ENCODE measurements at places on chromosomes 2 and 18.

DNA sequence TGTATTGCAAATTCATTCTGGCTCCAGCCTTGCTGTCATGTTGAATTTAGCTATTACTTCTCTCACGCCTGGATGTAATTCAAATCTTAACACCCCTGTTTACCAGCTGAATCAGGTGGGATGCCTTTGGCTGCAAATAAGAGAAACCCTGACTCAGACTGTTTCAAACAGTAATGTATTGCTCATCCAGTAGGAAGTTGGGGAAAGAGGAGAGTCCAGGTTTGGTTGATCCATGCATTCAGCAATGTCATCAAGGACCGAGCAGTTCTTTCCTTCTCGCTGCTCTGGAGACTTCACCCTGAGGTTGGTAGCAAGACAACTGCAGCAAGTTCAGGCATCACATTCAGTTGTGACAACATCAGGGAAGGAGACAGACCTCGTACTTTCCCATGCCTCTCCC lies 6.4 kb upstream of the DARS1 start:
- no peak for DNase-seq

DNA sequence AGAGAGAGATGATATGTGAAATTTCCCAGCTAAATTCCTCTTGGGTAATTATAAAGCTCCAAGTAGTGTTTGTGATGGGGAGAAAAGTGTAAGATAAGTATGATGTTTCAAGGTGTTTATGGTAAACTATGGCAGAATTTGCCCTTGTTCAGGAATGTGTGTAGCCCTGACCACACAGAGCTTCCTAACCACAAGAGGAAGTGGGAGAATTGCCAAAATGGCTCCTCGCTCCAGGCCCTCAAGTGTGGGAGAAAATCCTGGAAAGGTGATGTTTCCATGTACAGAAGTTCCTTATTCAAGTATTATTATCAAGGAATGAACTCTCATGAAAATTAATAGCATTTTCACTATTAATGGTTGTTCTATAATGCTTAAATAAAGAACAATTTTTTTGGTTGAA lies 878.3 kb downstream of the TDRD15 start:
- DNase-seq: no peak

- DNase-seq: no peak
These were observed 724.7 kb downstream of the METTL4 start for GRCh38 chr18:1846640-1847039.

DNA sequence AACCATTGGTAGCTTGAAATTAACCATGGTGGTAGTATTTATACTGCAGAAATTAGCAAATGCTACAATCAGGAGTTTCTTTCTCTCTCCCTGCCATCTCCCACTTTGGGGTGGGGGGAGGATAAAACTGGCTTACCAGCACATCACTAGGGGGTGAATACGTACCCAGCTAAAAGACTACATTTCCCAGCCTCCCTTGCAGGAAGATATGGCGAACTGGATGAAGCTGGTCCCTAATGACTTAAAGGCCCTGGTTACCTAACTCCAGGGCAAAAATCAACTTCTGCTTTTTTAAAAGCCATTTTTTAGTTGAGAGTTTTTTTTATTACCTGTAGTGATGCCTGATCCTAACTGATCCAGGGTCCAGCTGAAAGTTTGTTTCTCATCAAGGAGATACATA lies 70.3 kb upstream of the RAB12 start:
- DNase-seq: no peak

DNA sequence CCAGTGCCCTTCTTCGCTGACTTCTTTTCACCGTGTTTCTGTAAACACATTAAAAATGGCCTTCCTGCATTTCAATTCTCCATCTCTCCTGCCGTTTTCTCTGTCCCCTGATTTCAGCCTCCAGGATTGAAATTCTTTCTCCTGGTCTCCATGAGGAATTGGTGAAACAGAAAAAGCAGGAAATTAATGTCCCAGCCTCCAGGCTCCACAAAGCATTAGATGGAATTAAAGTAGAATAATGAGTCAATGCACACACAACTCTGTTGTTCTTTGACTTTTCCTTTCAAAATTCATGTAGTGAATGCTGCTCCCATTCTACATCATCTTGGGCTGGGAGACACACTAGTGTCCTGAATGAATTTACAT lies 209.5 kb downstream of the KLHL29 start:
- no peak for DNase-seq

- DNase-seq: no peak
These were observed 10.6 kb downstream of the ADD2 start for GRCh38 chr2:70757360-70757759.

- no peak for DNase-seq
These were observed 805 bp upstream of the KRTCAP3 start for GRCh38 chr2:27441226-27441926.

DNA sequence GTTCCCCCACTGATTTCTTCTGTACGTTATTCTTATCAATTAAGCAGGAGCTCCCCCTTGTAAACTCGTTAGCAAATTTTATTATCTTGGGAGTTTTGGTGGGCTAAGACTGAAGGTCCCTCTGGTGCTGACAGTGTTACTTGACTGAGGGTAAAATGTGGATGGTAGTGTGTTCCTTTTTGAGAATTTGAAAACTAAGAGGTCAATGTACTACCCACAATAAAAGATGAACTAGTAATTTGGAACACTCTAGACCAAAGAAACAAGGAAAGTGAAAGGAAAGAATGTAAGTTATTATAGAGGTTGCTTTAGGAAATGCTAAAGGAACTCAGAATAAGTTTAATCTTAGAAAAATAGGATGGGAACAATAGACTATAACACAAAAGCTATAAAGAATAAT lies 35.1 kb downstream of the YWHAQ start:
- no peak for DNase-seq
